ENCODE measurements at places on chromosomes 5 and 9.

- no peak for DNase-seq
These were observed 33.8 kb downstream of the MACROH2A1 start for GRCh38 chr5:135365281-135365680.

DNA sequence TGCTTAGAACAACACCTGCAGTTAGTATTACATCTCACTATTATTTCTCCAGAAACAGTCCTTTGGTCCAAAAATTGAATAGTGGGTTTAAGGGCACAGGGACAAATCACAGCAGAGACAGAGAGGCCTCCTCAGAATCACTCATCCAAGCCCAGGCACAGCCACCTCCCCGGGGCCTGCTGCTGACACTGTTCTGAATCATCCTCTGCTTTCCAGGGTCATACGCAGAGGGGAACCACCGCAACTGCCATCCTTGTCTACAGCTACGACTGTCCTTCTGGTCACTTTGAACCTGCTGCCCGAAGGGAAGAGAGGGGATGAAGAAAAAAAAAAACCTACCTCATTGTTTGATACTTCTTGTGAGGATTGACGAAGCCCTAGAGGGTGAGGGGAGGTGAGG, 35.3 kb upstream of the MAN2A1 start:
- DNase-seq, result no peak

DNA sequence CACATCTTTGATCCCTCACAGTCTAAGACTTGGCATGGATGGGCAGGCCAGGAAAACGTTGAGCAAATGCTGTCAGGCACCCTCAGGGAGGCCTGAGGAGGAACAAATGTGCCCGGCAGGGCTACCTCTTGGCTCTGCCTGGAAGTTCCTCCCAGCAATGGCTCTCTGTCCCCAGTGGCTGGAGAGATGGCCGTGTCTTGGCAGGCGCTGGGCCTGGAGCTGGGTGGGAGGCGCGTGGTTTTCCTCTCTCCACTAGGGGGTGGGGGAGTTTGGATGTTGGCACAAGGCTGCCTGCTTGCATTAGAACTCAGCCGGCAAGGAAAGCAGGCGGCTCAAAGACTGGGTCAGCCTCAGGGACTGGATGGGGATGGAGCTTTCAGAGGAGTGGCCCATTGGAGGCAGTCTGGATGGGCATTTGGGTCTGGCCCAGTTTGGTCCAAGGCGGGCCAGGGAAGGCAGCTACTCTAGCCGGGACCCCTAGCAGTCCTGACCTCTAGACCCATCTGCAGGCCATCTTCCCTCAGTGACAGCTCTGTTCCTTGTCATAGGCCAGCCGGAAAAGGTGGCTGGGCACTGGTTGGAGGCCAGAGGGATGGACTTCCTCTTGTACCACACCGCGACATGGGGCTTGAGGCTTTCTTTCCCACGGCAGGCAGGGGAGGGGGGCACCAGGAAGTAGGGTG, 68.2 kb upstream of the STC2 start:
- no peak for DNase-seq

- DNase-seq, result no peak
These were observed 173.8 kb upstream of the DAP start for GRCh38 chr5:10934783-10935355.

- no peak for DNase-seq
These were observed 4.5 kb upstream of the GRHPR start for GRCh38 chr9:37417857-37418618.

DNA sequence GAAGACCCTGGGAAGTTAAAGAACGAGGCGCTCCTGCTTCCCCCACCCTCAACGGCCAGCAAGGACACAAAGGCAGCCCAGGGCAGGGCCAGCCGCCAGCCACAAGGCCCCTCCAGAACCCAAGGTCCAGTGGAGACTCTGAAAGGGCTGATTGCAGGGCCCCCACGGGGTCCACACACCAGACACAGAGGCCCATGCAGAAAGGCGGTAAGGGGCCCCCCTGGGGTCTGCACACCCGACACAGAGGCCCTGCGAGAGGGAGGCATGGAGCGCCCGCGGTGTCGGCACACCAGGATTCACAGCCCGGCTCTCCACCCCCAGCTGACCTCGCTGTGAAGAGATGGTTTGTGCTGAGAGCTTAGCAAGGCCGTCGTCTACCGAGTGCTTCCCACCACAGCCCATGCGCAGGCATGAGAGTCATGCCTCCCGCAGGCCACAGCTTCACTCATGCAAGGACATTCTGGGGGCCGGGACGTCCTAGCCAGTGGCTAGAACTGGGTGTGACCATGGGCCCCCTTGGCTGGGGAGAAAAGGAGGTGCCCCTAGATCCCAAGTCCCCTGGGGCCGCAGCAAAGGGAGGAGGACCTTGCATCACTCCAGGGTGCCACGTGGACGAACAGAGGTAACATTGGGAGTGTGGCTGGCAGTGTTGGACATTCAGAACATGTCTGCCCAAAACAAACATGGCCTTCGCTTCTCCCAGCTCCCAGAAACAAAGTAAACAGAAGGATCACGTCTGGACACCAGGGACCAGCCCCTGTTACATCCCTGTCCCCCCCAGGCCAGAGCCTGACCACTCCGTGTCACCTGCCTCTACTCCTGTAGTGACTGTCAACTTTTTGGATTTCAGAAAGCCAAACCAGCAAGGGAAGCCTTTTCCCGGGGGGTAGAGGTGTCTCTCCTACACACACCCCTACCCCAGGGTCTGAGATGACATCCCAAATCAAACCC, 9.8 kb downstream of the BRD3 start:
- no peak for DNase-seq

DNA sequence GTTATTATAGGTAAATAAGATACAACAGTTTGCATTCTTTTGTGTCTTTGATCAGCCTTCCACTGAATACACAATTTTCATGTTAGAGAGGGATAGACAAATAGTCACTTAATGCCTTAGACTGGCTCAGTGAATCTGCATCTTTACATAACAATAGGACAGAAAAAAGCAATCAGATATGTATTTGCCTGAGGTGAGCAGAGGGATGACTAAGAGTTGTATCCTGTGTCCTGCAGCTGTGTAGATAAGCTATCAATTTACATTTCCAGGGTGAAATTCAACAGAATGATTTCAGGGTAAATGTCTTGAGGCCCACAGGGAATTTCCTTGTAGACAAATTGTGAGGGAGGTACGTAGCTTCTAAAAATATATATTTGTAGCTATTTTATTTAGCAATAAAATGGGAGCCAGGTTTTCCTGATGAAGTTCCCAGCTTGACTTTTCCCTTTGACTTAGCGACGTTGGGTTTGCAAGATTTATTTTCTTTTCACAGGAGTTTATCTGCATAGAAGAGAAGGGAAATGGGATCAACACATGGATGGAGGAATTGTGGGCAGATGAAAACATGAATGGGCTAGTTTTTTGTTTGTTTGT, 586.1 kb upstream of the CDH6 start:
- DNase-seq, result no peak

DNA sequence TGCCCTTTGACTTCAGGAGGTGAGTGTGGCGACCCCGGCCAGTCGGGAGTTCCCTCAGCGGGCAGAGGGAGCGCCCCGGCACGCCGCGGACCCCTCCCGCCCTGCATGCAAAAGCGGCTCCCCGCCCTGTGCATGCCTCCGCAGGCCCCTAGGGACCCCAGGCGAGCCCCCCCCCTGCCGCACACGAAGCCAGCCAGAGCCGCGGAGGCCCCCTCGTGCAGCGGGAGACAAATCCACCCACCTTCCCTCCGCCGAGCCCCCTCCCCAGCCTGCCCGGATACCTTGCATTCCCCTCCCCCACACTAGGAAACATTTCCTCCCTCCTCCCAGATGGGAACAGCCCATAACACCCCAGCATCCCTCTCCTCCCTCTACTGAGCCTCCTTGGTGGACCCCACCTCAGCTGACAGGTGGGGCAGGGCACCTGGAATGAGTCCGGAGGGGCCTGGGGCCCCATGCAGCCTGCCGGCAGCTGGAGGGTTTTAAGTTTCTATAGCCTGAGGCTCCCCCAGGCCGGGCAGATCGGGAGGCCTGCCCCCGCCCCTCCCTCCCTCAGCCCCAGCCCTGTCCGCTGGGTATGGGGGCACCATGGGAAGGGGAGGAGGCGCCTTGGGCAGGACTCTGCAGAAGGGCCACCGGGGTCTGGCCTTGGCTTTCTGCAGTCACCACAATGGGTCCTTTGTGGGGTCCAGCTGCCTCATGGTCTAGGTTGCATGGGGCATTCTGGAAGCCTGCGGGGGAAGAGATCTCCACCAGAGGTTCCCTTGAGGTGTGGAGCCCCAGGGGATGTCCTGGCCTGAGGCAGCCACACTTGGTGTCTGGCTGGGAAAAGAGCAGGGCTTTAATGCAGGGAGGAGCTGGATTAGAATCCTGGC, 601 bp downstream of the ERGIC1 start:
- no peak for DNase-seq

GRCh38 chr5:89545076-89545475, 662.1 kb upstream of the MEF2C start:
- DNase-seq, result no peak

DNA sequence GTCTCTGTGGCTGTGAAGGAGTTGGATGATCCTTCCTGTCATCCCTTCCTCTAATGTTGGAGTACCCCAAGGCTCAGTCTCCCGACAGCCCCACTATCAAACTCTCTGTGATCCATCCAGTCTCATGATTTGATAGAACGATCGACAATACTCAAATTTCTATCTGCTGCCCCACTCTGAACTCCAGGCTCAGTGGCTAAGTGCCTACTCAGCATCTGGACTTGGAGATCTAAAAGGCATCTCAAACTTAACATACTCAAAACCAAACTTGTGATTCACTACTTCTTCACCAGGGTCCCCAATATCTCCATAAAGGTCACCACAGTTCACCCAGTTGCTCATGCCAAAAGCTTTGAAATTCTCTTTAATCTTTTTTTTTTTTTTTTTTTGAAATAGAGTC, 15.1 kb upstream of the STRBP start:
- DNase-seq, result no peak

- DNase-seq, result peak; percentile 12
These were observed 2.5 kb upstream of the ZNF367 start for GRCh38 chr9:96420468-96421219.

GRCh38 chr9:99509900-99510535, 287.9 kb downstream of the SEC61B start:
- no peak for DNase-seq

- no peak for DNase-seq
These were observed 52.8 kb upstream of the CARTPT start for GRCh38 chr5:71666321-71666720.

DNA sequence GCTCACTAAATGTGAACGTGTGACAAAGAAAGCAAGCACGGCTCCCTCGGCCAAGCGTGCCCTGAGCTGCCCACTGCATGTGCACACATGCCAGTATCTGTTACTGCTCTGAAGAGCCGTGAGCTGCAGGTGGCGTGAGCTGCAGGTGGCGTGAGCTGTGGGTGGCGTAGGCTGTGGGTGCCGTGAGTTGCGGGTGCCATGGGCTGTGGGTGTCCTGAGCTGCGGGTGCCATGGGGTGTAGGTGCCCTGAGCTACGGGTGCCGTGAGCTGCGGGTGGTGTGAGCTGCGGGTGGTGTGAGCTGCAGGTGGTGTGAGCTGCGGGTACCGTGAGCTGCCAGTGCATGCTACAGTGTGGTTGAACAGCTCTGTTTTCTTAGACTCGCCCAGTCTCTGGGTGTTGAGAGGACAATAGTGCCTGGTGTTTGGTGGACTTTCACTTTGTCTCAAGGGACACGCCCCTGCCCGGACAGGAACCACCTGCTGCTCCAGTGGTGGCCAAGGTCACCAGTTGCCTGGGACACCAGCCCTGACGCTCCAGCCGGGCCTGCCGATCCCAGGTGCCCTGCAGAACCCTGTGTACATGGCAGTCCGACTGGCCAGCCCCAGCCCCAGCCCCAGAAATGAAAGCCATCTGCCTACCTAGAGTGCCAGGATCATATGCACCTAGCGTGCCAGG, 6.7 kb downstream of the CCDC187 start:
- no peak for DNase-seq

DNA sequence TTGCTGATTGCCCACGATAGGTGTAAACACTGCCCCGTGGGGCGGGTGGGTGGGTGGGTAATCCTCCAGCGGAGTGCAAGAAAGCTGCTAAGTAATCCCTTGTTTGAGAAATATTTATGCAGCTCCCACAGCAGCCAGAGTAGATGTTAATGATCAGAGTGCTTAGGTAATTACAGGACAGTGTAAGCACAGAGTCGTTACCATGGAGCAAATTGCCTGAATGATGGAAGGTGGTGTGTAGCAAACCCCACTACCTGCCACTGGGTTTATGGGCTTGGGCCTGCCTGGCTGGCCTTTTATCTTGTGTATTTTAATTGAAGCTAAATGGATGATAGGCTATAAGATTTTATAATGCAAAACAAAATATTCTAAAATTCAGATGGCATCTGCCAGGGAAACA, 110.0 kb downstream of the COL5A1 start:
- no peak for DNase-seq

- DNase-seq, result no peak
These were observed 177.6 kb upstream of the ST8SIA4 start for GRCh38 chr5:101080462-101081240.

DNA sequence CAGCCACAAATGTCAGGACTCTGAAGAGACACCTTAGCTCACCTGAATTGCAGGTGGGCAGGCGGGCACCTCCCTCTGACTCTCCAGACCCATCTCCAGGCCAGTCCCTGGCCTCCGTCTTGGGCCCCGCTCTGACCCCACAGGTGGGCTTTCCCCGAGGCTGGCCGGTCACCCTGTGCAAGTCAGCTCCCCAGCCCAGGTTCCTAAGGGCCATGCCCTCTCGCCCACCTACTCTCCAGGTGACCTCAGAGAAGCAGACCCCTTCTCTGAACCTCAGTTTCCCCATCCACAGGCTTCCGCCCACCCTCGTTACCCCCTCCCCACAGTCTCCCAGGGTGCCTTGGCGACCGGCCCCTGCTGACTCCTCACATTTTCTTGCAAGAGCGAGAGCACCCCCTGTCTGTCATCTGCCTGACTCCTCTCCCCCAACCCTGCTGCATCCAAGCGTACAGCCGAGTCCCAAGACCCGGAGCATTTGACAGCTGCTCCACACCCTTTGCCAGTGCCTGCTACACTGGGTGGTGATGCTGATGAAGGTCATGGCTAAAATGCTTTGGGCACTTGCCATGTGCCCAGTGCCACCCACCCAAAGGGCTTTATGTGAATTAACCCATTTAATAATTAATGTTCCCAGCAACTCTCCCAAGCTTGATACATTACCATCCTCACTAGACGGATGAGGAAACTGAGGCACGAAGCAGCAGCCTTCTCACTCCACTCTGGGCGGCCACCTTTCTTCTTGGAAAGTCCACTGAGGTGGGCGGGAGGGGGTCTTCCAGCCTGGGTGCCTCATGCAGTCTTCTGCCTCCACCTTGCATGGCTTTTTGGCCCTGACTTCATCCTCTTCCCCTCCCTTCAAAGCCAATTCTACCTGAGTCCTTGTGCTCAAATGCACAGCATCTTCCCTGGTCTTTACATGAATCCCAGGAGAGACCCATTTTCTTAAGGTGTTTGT, 51.1 kb upstream of the ORM1 start:
- no peak for DNase-seq

Measured in stimulated activated CD4-positive, alpha-beta T cell treated with anti-CD3 and anti-CD28 coated beads, Interleukin-2, amount 100 ng/mL, for 48 hours (primary cell).